ENCODE measurements at places on chromosomes 12 and 14. TPM values are rescaled to one million over a fixed set of nuclear protein-coding genes. Genes with fewer than 3 reads are reported as not detected.

Gene FITM1
- total RNA-seq = 75.9 TPM

DNA sequence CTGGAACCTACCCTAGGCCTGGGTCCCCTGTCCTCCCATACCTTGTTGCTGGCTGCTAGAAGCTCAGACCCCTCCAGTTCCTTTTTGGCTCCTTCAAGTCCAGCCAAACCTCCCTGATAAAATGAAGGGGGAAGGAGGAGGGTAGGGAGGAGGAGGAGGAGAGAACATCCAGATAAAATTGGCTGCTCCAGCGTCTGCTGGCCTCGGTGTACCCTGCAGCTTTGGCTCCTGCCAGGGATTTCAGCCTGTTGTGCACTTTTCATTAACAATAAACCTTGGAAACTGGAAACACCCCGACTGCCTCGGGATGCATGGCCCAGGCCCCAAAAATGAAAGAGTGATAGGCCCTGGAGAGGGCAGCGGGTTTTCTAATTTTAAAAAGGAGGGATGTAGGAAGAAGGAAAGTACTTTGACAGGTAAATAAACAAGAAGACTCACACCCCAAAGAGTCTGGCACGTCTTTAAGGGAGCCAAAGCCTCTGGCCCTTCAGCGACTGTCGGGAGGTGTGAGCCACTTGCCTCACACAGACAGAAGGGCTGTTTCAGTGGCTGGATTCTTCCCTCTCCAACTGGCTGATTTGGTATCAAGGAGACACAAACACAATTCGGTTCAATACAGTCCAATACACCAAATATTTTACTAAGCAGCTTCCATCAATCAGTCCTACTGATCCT, 49.8 kb downstream of the NUAK1 start:
- no peak for DNase-seq

Gene PTCSC3
- not detected for total RNA-seq

DNA sequence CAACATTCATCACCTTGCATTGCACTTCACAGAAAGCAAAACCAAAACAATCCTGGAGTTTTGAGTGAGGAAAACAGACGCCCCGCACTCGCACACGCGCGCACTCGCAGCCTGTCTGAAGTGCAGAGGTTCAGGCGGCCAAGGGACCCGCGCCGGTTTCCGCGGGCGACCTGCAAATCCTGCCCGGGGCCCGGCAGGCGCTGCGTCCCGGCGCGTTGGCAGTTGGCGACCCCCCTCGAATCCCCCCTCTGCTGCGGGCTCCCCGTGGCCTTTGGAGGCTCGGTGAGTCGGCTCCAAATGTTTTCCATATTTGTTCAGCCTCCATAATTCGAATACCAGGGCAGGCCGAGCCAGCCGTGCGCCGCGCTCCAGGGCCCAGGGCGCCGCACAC, at the start of gene SSPN:
Gene SSPN, plus strand, starts transcription at position 324 of the 391 bp plus-strand sequence. CDS start 100 bp downstream, outside the sequence.
- peak; percentile 82 for DNase-seq

DNA sequence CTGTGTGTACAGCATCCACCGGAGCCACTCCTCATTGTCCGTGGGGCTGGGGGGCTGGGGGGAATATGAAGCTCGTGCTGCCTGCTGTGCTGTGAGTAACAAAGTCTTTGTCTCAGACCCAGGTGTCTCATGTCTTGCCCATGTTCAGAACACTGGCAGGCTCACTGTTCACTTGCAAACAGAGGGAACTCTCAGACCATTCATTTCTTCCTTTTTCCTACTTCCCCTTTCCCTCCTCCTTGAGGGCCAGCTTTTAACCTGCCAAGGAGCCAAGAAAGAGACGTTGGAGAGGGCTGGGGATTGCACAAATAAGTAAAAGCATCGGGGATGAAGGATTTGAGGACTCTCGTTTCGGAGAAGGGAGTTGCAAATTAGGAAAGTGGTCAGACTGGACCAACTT, 21.6 kb downstream of the GPR132 start:
- DNase-seq = no peak

GRCh38 chr14:81990312-81990761, 456.7 kb upstream of the SEL1L start:
- DNase-seq = peak; percentile 18

Gene SIRT4
- total RNA-seq = 5.1 TPM

GRCh38 chr14:102625564-102626296, 33.3 kb downstream of the RCOR1 start:
- DNase-seq = no peak

Gene THTPA
- 17.5 TPM for total RNA-seq

Gene LMNTD1
- not detected for total RNA-seq

Gene LIN7A
- 14.0 TPM for total RNA-seq

Gene TAS2R8
- total RNA-seq = not detected

- DNase-seq = no peak
Measured at GRCh38 chr12:7837366-7837765, 35.3 kb downstream of the SLC2A14 start.

All from heart left ventricle (tissue), 16 donors.